ENCODE measurements at places on chromosomes 6 and 20.

DNA sequence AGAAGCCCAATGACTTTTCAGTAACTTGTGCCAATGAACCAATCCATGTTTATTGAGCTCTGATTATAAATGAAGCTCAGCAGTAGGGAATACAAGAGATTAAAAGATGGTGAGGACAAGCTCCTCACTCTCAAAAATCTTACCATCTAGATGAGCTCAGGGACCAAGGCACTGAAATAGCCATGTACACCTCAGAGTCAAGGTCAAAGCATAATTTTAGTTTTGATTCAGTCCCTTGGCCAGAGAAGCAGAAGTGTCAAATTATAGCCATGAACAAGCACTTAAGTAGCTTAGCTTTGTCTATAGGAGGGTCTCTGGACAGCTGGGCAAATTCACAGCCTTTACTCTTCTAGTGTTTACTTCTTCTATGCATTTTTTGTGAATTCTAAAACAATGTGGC is 131.0 kb upstream of the DTNBP1 start:
- DNase-seq = no peak

DNA sequence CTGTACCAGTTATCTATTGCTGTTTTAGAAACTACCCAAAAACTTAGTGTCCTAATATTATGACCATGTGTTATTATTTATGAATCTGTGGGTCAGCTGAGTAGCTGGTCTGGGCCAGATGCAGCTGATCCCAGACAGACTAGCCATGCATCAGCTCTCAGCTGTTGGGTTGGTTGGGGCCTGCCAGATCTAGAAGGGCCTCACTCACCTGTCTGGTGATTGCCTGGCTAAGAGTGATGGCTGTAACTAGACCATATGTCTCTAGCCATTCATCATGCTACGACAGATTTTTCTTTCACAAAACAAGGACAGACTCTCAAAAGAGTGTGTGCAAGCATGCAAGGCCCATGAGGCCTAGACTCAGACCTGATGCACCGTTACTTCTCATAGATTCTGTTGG is 403.2 kb downstream of the SAMD5 start:
- DNase-seq = no peak

- DNase-seq = no peak
Observed at GRCh38 chr20:62840244-62841197, 21.1 kb downstream of the TCFL5 start.

GRCh38 chr6:167113935-167114910 is 8.7 kb upstream of the CCR6 start:
- DNase-seq = no peak

GRCh38 chr6:85404564-85405174 is 45.2 kb upstream of the NT5E start:
- DNase-seq = peak; percentile 98

GRCh38 chr6:123802351-123802696 is 1.3 kb upstream of the NKAIN2 start:
- no peak for DNase-seq

DNA sequence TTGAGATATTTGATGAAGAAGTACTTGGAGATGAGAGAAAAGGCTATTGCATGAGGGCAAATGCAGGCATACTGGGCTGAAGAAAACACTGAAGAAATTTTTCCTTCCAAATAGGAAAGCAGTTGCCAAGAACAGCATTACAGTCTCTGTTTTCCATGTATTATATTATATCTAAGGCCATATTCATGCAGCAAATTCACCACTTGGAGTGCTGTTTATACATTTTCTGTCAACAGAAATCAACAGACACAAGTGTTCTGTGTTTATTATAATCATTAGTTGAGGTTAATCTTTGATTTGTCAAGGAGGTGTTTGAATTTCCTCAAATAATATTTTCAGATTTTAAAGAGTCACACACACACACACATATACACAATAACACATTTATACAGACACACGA is 268.8 kb upstream of the PLCB4 start:
- DNase-seq = peak; percentile 7

DNA sequence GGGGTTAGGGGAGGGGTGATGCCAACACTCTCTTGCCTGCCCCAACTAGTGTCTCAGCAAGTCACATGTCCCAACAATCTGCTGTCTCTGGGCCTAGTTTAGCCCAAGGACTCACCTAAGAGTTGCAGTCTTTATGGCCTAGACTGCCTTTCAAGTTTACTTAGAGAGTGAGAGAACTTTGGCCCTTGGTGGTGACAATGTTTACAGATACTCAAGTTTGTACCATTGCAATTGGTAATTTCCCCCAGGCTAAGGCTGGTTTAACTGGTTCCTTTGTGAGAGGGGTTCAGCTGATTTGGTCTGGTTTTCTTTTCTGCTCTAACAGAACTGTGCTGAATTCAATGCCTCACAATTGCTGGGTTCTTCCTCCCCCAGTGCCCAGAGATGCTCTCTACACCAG is 1279.9 kb upstream of the EYS start:
- no peak for DNase-seq

DNA sequence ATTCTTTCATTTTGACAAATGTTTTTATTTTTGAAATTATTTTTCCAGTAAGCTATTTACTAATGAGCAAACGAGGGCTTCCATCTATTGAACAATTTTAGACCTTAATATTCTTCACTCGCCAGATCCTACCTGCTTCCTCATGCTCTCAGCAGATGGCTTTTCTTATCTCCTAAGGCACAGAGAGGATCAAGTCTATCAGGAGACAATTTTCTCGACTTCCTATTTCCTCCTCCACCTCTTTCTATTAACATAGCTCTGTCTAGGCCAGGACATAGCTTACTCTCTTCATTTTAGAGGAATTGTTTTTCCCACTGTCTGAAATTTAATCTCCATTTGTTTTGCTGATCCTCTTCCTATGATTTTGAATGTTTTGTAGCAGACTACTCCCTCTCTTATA is 87.0 kb upstream of the MAN1A1 start:
- DNase-seq = no peak

GRCh38 chr6:41878961-41879405 is 16.2 kb downstream of the USP49 start:
- DNase-seq = peak; percentile 23

DNA sequence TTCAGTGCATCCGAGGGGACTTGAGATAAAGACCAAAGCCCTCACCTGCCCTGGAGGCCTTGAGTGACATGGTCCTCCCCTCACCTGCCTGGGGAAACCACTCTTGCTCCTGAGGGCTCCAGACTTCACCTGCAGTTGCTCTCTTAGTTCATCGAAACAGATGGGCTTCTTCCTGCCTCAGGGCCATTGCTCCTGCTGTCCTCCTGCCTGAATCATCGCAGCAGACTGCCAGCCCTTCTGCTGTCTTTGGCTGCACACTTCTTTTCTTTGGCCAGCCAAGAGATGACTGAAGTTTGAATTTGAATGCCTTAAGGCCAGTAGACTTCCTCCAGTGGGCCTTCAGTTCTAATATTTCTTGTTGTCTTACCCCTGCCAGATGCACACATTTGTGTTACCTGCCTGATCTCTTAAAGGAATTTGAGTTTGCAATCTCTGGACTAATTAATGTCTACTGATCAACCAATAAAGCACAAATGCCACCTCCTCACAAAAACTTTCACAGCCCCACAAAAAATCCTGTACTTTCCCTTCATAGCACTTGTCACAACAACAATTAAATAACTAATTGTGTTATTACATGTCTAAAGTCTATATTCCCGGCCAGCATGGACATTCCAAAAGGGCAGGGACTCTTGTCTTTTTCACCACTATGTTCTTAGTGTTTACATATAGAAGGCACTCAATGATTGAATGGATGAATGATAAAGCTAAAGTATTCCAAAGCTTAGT is 56.7 kb upstream of the SGK1 start:
- DNase-seq = no peak

GRCh38 chr6:111718990-111719389 is 113.3 kb upstream of the TRAF3IP2 start:
- DNase-seq = no peak

DNA sequence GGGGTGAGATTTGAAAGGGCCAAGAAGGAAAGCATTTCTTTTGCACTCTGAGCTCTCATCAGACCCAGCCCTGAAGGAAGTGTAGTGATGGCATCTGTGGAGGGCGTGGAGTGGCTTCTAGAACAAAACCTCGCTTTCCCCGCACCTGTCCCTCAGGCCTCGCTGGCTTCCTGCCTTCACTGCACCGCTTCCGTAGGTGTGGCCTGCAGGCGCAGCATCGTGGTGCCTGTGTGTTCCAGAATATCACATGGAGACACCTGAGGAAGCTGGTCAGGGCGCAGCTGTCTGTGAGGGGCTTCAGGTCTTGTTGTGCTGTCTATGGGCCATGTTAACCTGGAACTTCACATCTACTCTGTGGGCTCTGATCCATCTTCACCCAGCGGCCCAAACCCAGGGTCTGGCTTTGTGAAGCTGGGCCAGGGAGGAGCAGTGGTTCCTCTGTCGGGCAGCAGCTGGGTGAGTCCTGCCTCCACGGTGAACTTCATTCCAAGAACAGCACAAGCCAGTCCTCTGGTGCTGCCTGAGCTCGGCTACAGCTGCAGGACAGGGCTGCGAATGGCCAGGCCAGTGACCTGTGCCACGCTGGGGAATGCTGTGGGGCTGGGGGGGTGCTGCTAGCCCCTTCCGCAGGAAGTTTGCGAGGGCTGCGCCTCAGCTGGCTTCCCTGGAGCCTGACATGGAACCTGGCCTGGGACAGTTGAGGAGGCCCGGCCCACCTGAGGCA is 40.9 kb downstream of the DSTN start:
- no peak for DNase-seq

- DNase-seq = no peak
Observed at GRCh38 chr20:33093074-33093473, 13.6 kb downstream of the BPIFB4 start.

GRCh38 chr20:37382482-37383120 is 36.7 kb downstream of the SRC start:
- DNase-seq = no peak

DNA sequence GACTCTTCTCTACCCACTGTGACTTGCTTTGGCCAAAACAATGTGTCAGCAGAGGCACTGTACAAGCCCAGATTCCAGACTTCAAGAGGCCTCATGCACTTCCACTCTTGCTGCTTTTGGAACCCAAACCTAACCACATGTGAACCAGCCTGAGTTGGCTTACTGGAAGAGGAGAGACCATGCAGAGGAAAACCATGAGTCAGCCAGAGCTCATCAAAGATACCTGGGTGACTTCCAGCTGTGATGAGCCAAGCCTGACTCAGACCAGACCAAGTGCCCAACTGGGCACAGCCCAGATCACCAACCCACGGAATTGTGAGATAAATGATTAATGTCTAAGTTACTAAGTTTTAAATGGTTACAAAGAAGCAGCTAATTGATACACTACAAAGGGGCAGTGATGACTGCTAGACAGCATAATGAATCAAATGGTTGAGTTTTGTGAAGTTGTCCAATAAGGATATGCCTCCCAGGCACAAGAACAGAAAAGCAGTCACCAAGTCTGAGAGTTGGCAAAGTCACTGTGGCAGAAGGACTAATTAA is 16.2 kb upstream of the BEND6 start:
- DNase-seq = peak; percentile 96

GRCh38 chr6:30985490-30985889 is 2.0 kb downstream of the MUC21 start:
- no peak for DNase-seq

GRCh38 chr6:170553534-170554012 is 466 bp upstream of the PSMB1 start:
- peak; percentile 61 for DNase-seq

DNA sequence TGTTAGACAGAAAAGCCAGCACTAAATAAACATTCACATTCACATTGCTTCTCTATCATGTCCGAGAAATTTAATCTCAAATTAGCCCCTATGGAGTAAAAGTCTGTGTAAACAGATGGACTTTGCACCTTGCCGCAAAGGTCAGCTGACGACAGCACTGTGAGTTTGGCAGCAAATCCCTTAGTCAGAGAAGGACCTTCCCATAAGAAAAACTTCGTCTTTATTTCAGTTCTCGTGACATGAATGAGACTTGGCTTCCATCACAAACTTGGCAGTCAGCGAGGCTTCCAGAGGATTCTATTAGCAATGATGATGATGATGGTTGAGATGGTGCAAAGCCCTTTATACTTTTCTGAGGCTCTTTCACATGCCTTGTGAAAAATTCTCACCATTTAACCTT is 133.7 kb upstream of the IFNGR1 start:
- DNase-seq = no peak

- DNase-seq = no peak
Observed at GRCh38 chr20:10856237-10857015, 182.6 kb upstream of the JAG1 start.

- DNase-seq = peak; percentile 14
Observed at GRCh38 chr6:147741389-147741788, 232.9 kb downstream of the SAMD5 start.

GRCh38 chr20:6123649-6124014 is 802 bp upstream of the FERMT1 start:
- no peak for DNase-seq

GRCh38 chr20:673603-674001 is 2.0 kb downstream of the SCRT2 start:
- DNase-seq = no peak

DNA sequence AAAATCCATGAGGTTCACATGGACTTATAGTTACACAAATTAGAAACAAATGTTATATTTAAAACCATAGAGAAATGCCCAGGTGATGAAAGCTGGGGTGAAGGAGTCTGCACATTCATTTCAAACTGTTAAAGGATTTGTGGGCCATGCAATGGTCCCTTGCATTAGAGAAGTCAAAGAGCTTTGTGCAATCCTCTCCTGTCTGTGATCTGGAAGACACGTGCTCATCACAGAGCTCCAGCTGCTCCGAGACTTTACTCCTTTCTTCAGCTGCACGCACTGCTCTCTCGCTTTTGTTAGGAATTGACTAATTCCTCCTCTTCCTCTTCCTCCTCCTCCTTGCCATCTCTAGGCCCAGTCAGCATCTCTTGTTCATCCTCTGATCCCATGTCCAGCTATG is 4.1 kb upstream of the AIF1 start:
- DNase-seq = no peak

DNA sequence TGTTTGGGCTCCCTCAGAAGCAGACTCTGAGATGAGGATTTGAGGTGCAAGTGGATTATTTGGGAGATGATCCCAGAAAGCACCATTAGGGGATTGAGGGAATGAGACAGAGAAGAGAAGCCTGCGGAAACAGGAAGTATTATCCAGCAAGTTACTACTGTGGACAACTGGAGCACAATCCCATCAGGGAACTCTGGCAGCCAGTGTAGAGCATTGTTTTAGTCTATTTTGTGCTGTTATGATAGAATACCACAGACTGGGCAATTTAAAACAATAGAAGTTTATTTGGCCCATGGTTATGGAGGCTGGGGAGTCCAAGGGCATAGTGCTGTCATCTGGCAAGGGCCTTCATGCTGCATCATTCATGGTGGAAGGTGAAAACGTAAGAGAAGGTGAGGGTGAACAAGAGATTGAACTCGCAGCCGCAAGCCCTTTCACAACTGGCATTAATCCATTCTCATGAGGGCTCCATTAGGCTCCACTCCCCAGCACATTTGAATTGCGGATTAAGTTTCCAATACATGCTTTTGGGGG is 43.5 kb upstream of the SLC9A8 start:
- DNase-seq = peak; percentile 46

DNA sequence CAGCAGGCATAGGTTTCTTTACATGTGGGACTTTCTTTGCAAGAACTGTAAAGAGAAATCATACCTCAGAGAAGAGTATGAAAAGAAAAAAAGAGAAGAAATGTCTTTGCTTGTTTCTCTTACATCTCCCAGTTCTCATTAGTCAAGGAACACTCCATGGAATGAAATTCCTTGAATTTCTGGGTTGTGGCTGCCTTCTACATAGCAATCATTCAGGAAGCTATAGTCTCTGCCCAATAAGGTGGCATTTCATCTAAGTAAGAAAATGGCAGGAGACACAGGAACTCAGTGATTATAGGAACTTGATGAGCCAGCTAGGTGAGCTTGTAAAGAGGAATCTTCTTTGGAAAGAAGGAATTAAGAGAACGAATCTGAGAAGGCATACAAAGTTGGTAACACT is 197.0 kb upstream of the FKBP1C start:
- no peak for DNase-seq

GRCh38 chr6:117227245-117227962 is 38.0 kb upstream of the VGLL2 start:
- no peak for DNase-seq

All from cardiac fibroblast (primary cell).